ENCODE measurements at places on chromosomes 2 and 18.

GRCh38 chr2:40642237-40642636, 190.3 kb upstream of the SLC8A1 start:
- DNase-seq, result no peak

GRCh38 chr2:190530248-190530900, 4.1 kb downstream of the NEMP2 start:
- DNase-seq, result no peak

DNA sequence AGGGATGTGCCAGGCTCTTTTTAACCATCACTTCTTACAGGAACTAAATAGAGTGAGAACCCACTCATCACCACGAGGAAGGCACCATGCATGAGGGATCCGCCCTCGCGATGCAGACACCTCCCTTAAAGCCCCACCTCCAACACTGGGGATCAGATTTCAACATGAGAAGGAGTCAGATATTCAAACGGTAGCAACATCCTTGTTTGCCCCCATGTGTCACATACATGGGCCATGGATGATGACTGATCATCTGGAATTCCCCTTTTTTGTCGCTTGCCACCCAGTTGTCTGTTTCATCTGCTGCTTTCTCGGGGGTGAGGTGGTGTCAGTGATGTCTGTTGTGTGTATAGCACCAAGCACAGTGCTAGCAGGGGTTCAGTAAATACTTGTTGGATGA, 57.9 kb downstream of the NCK2 start:
- no peak for DNase-seq

DNA sequence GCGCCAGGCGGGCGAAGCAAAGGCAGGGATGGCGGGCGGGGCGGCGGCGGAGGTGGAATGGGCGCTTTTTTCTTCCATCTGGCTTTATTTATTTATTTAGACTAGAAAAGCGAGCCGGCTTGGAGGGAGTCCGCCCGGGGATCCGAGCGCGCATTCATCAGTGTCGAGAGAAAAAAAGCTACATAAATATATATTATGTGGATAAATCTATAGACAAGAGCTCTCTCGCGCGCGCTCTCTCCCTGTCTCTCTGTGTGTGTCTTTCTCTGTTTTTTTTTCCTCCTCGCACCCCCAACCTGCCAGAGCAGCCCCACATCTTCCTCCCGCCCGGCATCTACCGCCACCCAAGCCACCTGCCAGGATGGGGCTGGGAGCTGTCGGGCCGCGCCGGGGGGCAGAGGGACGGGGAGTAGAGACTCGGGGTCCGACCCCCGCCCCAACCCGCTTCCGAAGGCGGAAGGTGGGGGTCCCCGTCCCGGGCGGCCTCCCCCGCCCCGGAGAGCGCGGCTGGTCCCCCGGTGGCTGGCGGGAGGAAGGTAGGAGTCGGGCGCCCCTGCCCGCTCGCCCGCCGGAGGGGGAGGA, 972 bp upstream of the CELF4 start:
- no peak for DNase-seq

DNA sequence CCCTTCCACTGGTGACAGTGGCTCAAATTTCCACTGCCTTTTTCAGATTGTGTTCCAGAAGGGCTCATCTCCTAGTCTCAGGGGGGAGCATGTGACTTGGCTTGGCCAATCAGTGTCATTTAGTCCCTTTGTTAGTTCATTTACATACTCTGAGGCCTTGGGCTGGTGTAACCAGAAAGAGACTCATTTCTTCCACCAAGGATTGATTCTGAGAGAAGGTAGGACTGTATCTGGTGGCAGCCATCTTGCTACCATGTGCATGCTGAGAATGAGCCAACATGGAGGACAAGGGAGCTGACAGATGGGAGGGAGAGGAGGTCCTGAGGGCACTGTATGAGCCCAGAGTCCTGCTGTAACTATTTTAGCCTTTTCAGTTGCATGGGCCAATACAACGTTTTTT, 191.7 kb downstream of the THSD7B start:
- no peak for DNase-seq

- DNase-seq, result no peak
Measured at GRCh38 chr18:34651586-34652369, 58.3 kb upstream of the DTNA start.

GRCh38 chr2:229378386-229378785, 107.3 kb upstream of the PID1 start:
- no peak for DNase-seq

DNA sequence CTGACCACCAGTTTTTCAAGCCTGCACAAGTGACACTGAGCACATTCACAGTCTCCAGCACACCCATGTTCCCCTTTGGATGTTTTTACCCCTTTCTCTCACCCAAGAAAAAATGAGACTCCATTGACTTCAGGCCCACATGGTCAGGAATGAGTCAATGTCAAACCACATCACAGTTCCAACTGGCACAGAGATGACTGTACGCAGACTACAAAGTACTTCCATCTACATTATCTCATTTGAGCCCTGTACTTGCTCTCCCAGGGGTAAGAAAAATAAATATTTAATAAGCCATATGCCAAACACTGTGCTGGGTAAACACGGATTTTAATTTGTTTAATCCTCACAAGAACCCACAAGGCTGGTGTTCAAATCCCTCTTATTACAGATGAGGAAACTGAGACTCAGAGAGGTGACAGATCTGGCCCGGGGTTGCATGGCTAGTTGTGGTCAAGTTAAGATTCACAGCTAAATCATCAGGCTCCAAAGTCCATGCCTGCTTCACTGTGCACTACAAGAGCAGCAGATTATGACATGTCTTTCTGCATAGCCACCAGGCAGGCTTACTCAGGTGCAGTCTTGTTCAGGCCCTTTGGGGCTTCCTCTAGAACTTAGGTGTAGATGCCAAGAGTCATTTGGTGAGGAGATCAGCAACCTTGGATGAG, 106.1 kb downstream of the TXNL1 start:
- DNase-seq, result no peak
